ENCODE measurements at places on chromosomes 2 and 18.
A peak's percentile ranks its signal among the peaks of the same experiment; 100 is the strongest.

- DNase-seq = no peak
Observed at GRCh38 chr2:43169099-43169945, 57.1 kb downstream of the ZFP36L2 start.

DNA sequence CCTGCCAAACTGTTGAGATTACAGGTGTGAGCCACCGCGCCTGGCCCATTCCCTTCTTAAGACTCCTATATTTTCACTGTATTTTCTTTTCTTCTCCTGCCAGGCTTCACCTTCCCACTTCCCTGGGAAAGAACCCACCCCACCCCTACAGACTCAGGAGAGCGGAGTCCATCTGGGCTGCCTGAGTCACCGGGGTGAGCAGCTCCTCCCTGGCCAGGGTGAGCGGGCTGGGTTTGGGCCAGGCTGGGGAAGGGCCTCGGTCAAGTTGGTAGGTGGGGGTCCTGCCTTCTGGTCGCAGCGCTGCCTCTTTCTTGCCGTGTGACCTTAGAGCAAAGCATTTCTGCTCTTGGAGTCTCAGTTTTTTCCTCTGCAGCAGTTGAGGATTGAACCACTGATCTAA, 2.1 kb upstream of the GAREM2 start:
- DNase-seq = no peak

- DNase-seq = peak; percentile 74
Observed at GRCh38 chr2:132701810-132702209, 31.8 kb upstream of the LYPD1 start.

DNA sequence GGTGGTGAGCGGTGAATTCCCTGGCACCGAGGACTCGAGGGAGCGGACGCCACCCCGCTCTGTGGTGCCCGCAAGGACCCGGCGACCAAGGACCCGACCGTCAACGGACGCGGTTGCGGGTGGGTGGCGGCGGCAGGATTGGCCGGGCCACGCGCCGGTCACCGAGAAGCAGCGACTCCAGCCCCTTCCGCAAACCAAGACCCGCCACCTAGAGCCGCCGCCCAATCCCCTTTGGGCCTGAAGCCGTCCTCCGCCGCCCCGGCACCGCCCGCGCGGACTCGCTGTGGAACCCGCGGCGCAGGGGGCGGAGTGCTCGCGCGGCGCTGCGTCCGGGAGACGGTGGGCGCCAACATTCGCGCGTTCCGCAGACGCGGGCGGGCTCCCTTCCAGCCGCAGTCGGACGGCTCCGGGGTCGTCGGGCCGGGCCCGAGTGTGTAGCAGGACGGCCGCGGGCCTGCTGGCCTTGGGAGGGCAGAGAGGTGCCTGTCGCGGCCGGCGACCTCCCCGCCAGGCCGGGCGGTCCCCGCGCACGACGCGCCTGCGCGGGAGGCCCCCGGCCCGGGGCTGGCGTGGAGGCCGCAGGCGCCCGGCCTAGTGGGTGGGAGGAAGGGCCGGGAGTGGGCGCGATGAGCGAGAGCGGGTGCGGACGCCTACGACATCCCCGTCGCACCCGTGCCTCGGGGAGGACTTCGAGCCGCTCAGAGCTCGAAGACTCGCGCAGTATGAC, at the start of the genes FAM228B and PFN4:
TSS of gene FAM228B (plus strand) at position 275 of the 727 bp plus-strand sequence. CDS start 893 bp downstream, outside the sequence.
TSS of gene PFN4 (minus strand) at position 140 of the 727 bp plus-strand sequence. CDS start 799 bp downstream, outside the sequence.
- peak; percentile 80 for DNase-seq

- no peak for DNase-seq
Observed at GRCh38 chr18:23320709-23321236, 132.3 kb upstream of the RIOK3 start.

- no peak for DNase-seq
Observed at GRCh38 chr18:69158944-69159343, 241.7 kb upstream of the DOK6 start.

All from astrocyte (in vitro differentiated cells and primary cell).